ENCODE measurements at places on chromosomes 7 and 10. TPM values are rescaled to one million over a fixed set of nuclear protein-coding genes. Genes with fewer than 3 reads are reported as not detected.
A peak's percentile ranks its signal among the peaks of the same experiment; 100 is the strongest.

GRCh38 chr10:116608686-116609594, 11.8 kb upstream of the PNLIPRP2 start:
- no peak overlapping the region for H3K4me3 ChIP-seq
- no peak for DNase-seq
- H3K27ac ChIP-seq = no peak overlapping the region
- no peaks in the 10 kb centered on the region for H3K4me1 ChIP-seq

- H3K4me1 ChIP-seq = peaks cover 55% of the 10 kb centered on the region
- no peak overlapping the region for H3K4me3 ChIP-seq
- peaks cover 64% of the 10 kb centered on the region for H3K36me3 ChIP-seq
- H3K27ac ChIP-seq = peak overlapping the region; percentile 46
These were observed 84.8 kb downstream of the PLXNA4 start for GRCh38 chr7:132491391-132491945.

- H3K4me1 ChIP-seq = no peaks in the 10 kb centered on the region
- no peak overlapping the region for H3K4me3 ChIP-seq
- H3K36me3 ChIP-seq = peaks cover 46% of the 10 kb centered on the region
- H3K27ac ChIP-seq = no peak overlapping the region
These were observed 69.6 kb downstream of the AKAP9 start for GRCh38 chr7:92010215-92010614.

CAMK1D gene
- 3.4 TPM for total RNA-seq

- H3K36me3 ChIP-seq = no peaks in the 10 kb centered on the region
- peaks cover under 1% of the 10 kb centered on the region for H3K27me3 ChIP-seq
- DNase-seq = no peak
- H3K27ac ChIP-seq = no peak overlapping the region
- no peak overlapping the region for H3K4me3 ChIP-seq
- no peaks in the 10 kb centered on the region for H3K4me1 ChIP-seq
These were observed 148.5 kb downstream of the MAPK8 start for GRCh38 chr10:48455055-48455391.

DNA sequence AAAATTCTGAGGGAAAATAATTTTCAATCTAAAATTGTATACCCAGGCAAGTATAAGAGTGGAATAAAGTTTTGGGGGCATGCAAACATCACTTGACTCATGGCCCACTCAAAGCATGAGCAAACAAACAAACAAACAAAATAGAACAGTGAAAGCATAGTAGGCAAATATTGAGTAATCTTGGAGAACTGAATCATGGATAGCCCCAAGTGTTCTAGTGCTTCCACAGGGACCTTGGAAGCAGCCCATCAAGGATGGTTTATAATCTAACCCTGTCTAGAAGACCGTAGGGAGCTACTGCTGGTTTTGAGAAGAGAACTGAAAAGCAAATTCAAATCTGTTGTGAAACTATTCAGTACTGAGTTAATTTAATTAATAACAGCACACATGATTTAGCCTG, 22.1 kb downstream of the POLR3A start:
- no peak overlapping the region for H3K27ac ChIP-seq
- H3K27me3 ChIP-seq = no peaks in the 10 kb centered on the region
- DNase-seq = no peak
- H3K36me3 ChIP-seq = peaks cover 67% of the 10 kb centered on the region
- no peak overlapping the region for H3K4me3 ChIP-seq

KIAA1549 gene
- total RNA-seq = 1.2 TPM

CCAR1 gene
- 85.7 TPM for total RNA-seq

DNA sequence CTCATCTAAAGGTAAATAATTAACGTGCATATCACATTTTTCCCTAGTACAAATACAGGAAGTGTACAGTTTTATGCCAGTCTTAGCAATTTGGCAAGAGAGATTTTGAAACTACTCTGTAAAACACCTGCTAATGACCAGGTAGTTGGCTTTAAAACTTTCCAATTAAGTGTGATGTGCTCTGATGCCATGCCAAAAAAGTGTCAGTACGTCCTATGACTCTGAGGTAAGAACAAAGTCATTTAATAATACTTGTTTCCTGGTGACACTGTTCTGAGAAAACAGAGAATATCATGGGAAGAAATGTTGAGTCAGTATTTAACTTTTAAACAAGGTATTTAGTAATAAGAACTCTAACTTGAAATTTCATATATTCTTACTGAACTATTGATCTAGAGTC, 9.6 kb downstream of the PDZD8 start:
- no peak overlapping the region for H3K27ac ChIP-seq
- no peak overlapping the region for H3K4me3 ChIP-seq
- no peak for DNase-seq

GRCh38 chr10:34651416-34652195, 163.5 kb downstream of the PARD3 start:
- H3K4me1 ChIP-seq = no peaks in the 10 kb centered on the region
- DNase-seq = no peak
- H3K36me3 ChIP-seq = no peaks in the 10 kb centered on the region
- H3K27me3 ChIP-seq = no peaks in the 10 kb centered on the region
- H3K4me3 ChIP-seq = no peak overlapping the region

DDIT4 gene
- 384 TPM for total RNA-seq

PARG gene
- total RNA-seq = 29.7 TPM
